ENCODE measurements at places on chromosomes 5 and 9. TPM values are rescaled to one million over a fixed set of nuclear protein-coding genes. Genes with fewer than 3 reads are reported as not detected.

DNA sequence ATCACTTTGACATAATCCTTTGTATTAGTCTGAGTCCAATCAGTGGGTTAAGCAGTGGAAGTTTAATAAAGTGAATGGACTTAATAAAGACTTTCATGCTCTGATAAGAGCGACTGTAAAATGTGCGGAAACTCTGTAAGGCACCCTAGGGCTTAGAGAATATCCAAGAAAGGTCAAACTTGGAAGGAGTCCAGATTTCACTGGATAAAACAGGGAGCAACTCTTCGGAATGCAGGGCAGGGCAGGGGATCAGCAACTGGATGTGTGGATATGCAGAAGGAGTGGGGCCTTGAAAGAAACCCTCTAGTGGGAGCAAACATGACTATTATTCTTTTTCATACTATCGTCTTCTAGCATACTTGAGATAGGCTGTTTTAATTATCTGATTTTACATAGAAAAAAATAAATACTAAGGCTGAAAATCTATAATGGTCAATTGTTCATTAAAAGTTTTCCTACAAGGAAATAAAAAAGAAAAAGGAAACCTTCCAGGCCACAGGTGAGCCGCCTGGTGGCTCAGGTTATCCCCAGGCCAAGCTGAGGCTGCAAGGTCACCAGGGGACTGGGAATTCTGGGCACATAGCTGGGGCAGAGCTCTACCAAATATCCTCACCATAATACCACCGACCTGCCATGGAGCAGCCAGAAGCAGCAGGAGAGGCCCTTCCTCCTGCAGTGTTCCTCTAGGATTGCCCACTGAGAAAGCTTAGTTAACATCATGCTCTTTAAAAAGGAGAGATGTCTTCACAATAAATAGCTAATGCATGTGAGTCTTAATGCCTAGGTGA is 46.3 kb upstream of the CCDC112 start:
- DNase-seq: no peak

DNA sequence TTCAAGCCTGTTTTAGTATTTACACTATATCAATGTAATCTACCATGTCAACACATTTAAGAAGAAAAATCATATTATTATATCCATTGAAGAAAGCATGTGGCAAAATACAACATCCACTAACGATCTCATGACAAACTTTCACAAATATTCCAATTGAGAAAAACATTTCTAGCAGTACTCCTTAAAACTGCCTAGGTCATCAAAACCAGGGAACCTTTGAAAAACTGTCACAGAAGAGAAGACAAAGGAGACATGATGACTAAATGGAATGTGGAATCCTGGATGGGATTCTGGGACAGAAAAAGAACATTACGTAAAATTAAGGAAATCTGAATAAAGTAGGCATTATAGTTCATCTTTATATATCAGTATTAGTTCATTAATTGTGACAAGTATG is 1091.3 kb upstream of the CDH6 start:
- no peak for DNase-seq

DNA sequence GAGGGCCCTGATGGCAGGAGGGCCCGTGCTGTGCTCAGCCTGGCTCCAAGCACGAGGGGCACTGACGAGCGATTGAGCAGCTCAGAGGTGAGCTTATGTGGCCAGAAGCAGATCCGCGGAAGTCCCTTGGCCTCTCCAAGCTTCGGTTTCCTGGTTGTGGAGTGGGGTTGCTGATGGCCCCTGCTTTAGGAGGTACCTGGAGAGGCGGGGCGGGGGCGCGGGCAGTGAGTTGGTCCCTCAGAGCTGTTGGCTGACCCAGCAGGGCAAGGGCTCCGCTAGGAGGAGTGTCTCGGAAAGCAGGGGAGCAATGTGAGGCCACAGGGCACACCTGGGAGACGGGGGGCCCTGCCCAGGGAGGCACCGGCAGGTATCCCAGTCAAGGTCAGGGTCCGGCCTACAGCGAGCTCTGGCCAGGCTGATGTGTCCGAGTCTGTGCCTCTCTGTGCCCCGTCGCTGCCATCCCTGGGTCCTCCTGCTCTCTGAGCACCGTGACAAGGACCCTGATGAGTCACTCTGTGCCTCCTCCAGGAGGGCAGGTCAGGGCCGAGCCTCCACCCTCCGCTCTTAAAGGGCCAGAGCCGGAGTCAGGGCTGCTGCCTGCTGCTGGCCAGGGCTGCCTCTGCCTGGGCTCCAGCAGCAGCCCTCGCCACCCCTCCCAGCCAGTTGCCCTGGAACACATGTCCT is 14.8 kb downstream of the NCS1 start:
- peak; percentile 77 for DNase-seq

The MOB3B gene
- 9.7 TPM for total RNA-seq

The NXNL2 gene
- 6.9 TPM for total RNA-seq

The ACSL6 gene
- 1.3 TPM for total RNA-seq
